ENCODE measurements at places on chromosomes 16 and 17.

DNA sequence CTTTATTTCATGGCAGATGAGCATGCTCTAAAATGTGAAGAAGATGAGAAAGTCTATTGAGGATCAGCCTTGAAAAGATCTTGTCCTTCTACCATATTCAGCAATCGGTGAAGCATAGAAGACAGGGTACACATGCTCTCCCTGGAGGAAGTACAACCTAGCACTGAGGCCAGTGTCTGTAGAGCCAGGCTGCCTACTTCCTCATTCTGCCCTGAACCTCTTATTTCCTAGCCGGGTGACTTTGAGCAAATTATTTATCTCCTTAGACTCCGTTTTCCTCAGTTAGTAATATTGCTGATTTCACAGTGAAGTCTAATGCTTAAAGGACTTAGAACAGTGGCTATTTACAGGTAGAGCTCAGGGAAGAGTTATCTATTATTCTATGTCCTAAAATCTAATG is 58.4 kb downstream of the TMEM100 start:
- DNase-seq, result no peak

DNA sequence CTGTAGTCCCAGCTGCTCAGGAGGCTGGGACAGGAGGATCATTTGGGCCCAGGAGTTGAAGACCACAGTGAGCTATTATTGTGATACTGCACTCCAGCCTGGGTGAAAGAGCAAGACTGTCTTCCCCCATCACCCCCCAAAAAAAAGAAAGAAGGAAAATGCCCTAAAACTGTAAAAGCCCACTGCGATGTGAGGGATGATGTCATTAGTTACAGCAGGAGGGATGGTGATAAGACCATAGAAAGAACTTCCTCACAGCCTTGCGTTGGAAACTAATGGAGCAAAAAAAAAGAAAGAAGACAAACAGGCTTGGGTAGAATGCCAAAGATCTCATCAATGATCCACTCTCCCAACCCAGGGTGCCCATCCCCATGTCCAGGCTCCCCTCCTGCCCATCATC is 18.7 kb downstream of the ZNF385C start:
- no peak for DNase-seq

GRCh38 chr17:59601130-59601529 is 18.6 kb upstream of the CLTC start:
- no peak for DNase-seq

GRCh38 chr17:233473-233941 is 52.1 kb upstream of the DOC2B start:
- no peak for DNase-seq

DNA sequence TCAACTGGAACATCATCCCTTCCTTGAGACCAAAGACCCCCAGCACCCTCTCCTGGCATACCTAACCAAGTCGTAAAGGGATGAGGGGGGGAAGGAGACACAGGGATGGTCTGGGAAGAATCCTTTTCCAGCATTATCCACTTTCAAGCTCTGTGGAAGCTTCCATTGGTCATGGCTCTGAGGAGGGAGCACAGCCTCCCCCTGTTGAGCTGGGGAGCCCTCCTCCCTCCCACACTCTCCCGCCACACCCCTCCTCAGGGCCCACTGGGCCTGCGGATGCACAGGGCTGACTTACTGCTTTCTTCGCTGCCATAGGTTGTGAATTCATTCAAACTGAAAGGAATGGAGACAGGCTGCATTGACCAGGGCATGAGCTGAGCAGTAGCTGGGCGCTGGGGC is 12.4 kb downstream of the CSF3 start:
- DNase-seq, result no peak

GRCh38 chr17:81599719-81600486 is 37.0 kb downstream of the NPLOC4 start:
- no peak for DNase-seq

DNA sequence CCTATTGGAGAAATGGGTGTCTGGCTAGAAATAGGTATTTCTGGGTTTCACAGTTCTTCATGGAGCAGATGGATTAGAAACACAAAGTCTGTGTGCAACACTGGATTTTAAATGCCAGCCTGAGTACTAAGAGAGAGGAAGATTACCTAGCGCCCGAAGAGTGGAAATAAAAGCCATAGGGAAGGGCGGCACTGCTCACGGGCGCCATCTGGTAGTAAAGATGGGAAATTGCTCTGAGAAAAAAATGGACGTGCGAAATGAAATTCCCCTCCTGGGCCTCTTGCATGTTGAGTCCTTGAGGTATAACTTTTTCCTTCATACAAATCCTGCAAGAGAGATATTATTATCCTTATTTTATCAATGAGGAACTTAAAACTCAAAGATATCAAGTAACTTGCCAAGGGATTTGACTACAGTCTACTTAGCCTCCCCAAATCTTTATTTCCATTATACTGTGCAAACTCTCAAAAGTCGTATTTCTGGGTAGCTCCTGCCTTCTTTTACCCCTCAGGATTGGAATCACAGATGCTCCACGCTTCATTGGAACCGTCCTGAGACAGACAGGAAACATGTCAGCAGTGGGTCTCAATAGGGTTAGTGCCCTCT is 72.8 kb downstream of the MMD start:
- DNase-seq, result peak; percentile 11

- peak; percentile 42 for DNase-seq
Measured at GRCh38 chr17:30336369-30337171, 2.7 kb upstream of the TMIGD1 start.

DNA sequence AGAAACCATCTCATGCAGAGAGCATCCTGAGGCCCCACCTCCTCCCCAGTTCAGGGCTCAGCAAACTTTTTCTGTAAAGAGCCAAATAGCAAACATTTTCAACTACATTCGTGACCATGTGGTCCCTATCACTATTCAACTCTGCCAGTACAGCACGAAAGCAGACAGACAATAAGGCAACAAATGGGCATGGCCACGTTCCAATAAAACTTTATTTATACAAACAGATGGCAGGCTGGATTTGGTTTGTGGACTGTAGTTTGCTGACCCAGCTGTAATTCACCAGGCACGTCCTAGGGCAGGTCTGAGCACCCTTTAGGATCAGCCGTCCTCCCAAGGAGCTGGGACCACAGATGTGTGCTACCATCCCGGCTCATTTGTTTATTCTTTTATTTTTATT is 27.1 kb upstream of the GPRC5C start:
- DNase-seq, result no peak

- DNase-seq, result no peak
Measured at GRCh38 chr17:73401911-73402310, 90.1 kb upstream of the CDC42EP4 start.

DNA sequence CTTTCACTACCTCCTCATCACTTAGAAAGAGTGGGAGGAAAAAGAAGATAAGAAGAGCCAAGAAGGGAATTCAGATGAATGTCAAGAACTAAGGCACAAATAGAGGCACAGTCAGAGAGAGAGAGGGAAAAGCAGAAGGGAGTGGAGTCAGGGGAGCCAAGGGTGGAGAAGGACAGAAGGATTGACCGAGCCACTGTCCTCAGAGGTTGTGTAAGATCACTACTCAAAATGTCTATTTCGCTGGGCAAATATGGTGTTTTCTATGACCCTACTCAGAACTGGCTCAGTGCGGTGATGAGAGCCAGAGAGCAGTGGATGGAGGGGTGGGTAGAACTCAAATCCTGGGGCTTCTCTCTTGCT is 139.2 kb upstream of the HS3ST2 start:
- no peak for DNase-seq

DNA sequence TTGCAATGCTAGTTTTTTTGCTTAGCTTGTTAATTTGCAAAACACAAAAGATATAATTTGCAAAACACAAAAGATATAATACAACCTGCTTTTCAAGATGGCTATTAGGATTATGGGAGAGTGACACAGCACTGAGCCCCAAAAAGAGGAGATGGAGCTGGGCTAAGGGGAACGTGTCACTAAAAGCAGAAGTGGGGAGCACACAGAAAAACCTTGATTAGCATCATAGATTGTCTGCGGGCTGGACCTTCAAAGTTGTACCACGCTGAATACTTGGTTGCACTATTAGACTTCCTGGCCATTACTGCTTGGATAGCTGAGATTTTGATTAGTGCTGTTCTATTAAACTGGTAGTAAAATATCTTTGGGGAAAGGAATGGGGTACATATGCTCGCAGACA is 36.2 kb downstream of the KCNJ16 start:
- DNase-seq, result no peak

All from HS-27A (cell line).